ENCODE measurements at places on chromosomes 5 and 9.

GRCh38 chr9:129080601-129081387, at the start of gene DOLPP1:
TSS of gene DOLPP1 (plus strand) at chr9:129081111. CDS start at chr9:129081132, 21 bp downstream.
- DNase-seq, result peak; percentile 99

- DNase-seq, result no peak
Measured at GRCh38 chr5:154696891-154697290, 58.3 kb upstream of the LARP1 start.

- DNase-seq, result no peak
Measured at GRCh38 chr5:31844622-31845345, 205.9 kb downstream of the PDZD2 start.

GRCh38 chr9:136140046-136140445, 21.4 kb upstream of the TMEM250 start:
- no peak for DNase-seq

GRCh38 chr5:44875661-44876605, 67.2 kb downstream of the MRPS30 start:
- DNase-seq, result peak; percentile 15

GRCh38 chr5:160835376-160835775, 16.6 kb downstream of the ATP10B start:
- DNase-seq, result no peak

GRCh38 chr5:98217138-98217537, 556.3 kb upstream of the RGMB start:
- DNase-seq, result no peak

- DNase-seq, result no peak
Measured at GRCh38 chr5:133662578-133662977, 50.2 kb upstream of the FSTL4 start.

DNA sequence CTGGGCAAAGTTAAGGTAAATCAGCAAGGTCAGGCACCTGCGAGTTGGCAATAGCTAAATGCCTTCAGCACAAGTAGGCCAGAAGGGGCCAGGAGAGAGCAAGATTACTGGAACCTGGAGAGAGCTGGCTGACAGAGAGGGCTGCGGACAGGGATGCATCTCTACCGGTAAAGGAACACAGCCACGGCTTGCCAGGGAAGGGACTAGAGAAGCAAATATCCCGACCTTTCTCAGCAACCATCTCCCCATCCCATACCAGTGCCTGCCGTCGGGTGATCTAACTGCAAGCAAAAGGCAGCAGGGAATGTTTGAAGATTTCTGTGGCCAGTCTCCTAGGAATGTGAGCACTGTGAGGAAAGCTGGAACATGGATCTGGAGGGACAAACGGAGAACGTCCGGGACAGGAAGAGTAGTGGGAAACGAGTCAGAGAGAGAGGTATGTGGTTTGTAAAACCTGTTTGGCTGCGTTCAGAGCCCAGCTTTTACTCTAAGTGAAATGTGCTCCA, 15.9 kb upstream of the ABLIM3 start:
- DNase-seq, result no peak

DNA sequence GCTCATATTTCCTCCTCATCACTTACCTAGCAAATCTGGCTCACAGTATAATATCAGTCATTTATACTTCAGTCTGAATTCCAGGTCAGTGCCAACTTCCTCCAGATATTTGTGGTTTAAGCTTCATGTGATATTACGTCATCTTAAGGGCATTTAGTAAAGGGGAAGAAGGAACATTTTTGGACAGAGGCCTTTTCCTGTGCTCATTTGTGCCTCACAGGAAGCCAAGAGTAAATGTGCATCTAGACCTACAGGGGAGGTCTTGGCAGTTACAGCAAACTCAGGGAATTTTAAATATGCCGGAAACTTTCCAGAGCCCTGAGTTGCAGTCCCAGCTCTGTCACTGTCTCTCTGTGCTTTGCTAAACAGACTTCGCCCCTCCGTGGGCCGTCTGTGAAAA, 12.3 kb upstream of the KCNIP1 start:
- peak; percentile 96 for DNase-seq

DNA sequence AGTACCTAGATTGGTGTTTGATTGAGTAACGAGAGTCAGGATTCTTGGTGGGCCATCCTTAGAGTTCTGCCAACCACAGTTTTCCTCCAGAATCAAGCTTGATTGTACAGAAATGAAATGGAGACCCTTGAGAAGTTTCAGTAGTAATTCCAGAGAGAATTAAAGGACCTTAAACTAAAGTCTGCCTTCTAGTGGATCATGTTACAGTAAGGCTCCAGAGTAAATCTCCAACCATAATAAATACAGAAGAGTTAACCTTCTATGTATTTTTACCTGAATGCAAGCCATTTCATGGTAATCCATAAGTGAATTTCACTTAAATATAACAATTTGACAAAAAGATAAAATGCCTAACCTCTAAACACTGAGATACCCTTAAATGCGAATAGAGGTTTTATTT, 53.0 kb upstream of the CNTLN start:
- DNase-seq, result no peak

DNA sequence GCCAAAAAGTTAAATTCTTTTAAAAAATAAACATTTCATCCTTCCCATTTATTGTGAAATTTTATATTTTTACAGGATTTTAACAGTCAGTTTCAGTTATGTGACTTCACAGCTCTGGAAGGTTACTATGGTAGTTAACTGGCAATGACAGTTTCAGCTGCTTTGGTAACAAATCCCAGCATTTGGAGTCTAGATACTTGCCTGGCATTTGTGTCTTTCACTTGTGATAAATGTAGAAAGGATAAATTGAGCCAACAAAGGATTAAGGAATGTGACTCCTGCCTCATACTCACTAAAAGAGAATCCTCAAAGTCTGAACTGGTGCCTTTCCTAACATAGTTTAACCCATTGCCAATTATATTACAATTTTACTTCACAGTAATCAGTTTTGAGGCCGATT, 315.5 kb downstream of the FER start:
- no peak for DNase-seq

DNA sequence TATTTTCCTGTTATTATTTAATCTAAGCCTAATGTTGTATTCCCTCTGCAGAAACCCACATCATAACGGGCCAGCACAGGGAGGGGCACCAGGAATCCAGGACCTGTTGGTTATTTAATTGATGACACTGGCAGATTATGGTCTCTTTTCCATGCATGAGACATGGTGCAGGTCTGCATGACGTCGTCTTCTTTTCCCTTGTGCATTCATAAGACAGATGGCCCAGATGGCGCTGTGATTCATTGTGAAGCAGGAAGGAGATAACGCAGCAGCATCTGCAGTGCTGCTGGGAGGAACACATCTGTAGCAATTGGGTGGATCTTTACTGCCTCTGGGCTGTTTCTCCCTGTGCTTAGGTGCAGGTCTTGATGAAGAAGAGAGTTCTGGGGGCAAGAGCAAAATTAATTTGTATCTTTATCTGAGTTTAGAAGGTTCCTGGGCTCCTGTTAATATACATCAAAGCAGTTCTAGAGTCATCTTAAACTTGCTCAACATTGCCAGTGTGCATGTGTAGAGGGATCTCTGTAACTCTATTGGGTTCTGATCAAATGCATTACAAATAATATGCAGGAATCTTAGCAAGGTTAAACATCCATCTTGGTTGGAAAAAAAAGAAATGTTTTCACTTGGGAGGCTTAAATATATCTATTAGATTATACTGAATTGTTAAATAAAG, 176.1 kb downstream of the PCSK1 start:
- peak; percentile 24 for DNase-seq

DNA sequence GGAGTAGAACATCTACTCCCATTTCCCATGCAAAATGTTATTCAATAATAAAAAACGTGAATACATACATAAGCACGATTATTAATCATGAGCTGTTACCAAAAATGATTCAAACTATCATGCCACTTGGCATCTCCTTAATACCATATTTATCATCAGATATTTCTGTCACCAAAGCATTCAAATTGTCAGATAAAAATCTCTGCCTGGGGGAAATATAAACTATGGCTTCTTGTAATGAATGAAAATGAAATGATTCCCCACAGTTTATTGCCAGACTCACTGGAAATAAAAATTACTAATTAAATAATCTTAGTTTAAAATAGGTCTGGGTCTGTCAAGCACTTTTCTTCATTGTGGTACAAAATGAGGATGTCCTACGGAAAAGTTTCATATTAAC, 265.4 kb downstream of the EDIL3 start:
- DNase-seq, result no peak

DNA sequence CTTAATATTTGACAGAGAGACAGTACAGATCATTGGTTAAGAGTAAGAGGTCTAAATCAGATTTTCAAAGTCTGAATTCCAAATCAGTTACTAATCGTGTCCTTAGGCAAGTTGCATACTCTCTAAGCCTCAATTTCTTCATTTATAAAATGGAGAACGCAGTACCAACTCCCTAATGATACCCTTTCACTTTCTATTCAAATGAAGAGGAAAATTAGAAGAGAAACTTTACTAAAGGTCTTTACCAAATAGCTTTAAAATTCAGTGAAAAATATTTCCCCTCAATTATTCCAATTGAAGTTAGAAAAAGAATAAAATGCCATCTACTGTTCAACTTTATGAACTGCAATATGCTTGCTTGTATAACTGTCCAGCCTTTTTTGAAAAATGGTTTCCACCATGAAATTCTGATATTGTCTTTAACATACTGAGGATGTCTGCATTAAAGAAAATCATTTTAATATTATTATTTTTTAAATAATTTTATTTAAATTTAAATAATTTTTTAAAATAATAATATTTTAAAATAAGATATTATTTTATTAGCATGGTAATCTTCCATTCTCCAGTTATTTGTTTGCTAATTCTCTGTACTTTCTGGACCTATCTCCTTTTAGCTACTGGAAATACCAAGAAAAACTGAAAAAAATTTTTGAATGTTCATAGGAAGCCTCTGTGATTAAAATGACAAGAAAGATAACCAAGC, 36.0 kb downstream of the POC5 start:
- no peak for DNase-seq

GRCh38 chr5:143557061-143557818, 153.8 kb upstream of the NR3C1 start:
- no peak for DNase-seq

GRCh38 chr5:111197523-111197922, 26.7 kb upstream of the CAMK4 start:
- DNase-seq, result no peak

DNA sequence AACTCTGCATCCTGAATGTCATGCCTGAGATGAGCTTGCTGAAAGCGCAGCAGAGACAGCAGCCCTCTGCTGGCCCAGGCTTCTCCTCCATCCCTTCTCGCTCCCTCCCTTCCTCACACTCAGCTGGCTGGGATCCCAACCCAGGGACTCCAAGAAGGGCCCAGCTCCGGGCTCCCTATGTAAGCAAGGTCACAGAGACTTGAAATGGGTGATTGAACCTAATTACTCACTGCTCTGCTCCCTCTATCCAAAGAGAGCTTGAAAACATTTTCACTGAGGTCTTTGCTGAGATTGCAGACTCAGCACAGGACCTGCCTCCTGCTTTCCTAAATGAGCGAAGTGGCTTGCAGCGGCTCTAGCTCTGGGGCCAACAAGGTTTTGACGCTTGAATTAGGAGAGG, 42.8 kb downstream of the RAPGEF1 start:
- DNase-seq, result no peak

DNA sequence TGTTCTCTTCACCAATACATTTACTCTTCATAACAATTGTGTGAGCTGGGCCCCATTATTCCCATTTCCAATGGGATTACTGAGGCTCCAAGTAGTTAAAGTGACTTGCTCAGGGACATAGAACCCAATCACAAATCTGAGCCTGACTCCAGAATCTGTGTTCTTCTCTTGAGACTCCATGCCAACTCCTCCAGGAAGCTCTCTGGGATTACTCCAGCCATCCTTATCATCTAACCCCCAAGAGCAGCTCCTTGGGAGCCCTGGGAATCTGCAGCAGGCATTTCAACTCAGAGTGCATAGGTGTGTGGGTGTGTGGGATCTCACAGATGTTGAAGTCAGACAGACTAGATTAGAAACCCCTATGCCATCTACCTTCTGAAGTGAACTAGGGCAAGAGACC, 131.4 kb upstream of the BOD1 start:
- no peak for DNase-seq
